ENCODE measurements at places on chromosomes 2 and 18.

GRCh38 chr2:72178551-72178950, 30.9 kb upstream of the CYP26B1 start:
- H3K27ac ChIP-seq: no peak overlapping the region
- peaks cover 7% of the 10 kb centered on the region for H3K36me3 ChIP-seq
- peaks cover 3% of the 10 kb centered on the region for H3K4me1 ChIP-seq
- no peaks in the 10 kb centered on the region for H3K27me3 ChIP-seq
- DNase-seq: no peak

GRCh38 chr18:26652501-26652900, 104.1 kb upstream of the KCTD1 start:
- H3K4me1 ChIP-seq: peaks cover under 1% of the 10 kb centered on the region
- H3K27me3 ChIP-seq: peaks cover 39% of the 10 kb centered on the region
- DNase-seq: no peak
- no peak overlapping the region for H3K27ac ChIP-seq
- no peak overlapping the region for H3K4me3 ChIP-seq

DNA sequence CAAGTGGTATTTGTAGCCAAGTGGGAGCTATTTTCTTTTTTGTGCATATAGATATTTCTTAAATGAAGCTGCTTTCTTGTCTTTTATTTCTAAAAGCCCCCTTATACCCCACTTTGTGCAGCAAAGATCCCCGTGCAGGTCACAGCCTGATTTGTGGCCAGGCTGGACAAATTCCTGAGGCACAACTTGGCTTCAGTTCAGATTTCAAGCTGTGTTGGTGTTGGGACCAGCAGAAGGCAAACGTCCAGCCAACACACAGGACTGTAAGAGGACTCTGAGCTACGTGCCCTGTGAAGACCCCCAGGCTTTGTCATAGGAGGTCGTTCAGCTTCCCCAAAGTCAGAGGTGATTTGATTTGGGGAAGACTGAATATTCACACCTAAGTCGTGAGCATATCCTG, 21.9 kb downstream of the FOSL2 start:
- no peaks in the 10 kb centered on the region for H3K27me3 ChIP-seq
- H3K27ac ChIP-seq: peak overlapping the region; percentile 49

DNA sequence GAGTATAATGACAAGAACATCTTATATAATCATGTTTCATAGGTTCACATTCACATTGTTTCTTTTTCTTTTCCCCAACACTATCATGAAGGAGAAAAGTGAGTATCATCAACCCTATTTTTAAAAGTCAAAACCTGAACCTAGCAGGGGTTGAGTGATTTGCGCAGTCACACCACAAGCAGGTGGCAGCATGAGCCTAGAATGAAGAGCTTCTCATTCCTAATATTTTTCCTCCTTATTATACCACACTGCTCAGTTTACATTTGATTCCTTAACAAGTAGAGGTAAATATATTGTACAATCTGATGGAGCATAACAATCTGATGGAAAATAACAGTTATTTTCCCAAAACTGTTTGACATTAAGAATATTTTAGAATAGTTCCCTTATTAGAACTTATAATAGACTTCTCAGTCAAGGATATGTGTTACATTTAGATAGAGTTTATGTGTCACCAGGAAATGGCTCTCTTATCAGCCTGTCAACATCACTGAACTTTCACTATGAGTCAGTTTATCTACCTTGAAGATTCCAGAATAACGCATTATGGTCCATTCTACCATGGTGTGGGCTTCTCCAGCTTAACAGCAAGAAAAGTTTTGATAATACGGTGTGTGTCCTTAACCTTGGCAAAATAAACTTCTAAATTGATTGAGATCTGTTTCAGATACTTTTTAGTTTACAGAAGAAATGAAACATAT, 119.5 kb downstream of the NEB start:
- DNase-seq: no peak
- no peak overlapping the region for H3K27ac ChIP-seq
- no peaks in the 10 kb centered on the region for H3K36me3 ChIP-seq
- no peaks in the 10 kb centered on the region for H3K27me3 ChIP-seq
- no peak overlapping the region for H3K4me3 ChIP-seq

- H3K4me3 ChIP-seq: no peak overlapping the region
- no peak for DNase-seq
- H3K27me3 ChIP-seq: no peaks in the 10 kb centered on the region
- H3K36me3 ChIP-seq: no peaks in the 10 kb centered on the region
- no peaks in the 10 kb centered on the region for H3K4me1 ChIP-seq
- H3K27ac ChIP-seq: no peak overlapping the region
These were observed 258.5 kb downstream of the KCNS3 start for GRCh38 chr2:18136881-18137475.

DNA sequence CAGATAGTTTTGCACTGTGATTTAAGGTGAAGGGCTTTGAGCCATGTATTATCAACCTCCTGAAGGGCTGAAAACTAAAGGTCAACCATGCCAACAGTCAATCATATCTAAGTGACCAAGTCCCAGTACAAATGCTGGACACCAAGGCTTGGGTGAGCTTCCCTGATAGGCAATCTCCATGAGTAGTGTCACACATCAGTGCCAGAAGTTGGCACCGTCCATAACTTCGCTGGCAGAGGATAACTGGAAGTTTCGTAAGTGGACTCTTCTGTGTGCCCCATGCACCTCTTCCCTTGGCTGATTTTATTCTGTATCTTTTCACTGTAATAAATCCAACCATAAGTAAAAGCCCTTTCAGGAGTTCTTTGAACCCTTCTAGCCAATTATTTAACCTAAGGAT, 13.2 kb downstream of the REV1 start:
- no peak for DNase-seq
- H3K27ac ChIP-seq: no peak overlapping the region
- no peaks in the 10 kb centered on the region for H3K27me3 ChIP-seq
- H3K4me1 ChIP-seq: peaks cover 51% of the 10 kb centered on the region
- no peak overlapping the region for H3K4me3 ChIP-seq

DNA sequence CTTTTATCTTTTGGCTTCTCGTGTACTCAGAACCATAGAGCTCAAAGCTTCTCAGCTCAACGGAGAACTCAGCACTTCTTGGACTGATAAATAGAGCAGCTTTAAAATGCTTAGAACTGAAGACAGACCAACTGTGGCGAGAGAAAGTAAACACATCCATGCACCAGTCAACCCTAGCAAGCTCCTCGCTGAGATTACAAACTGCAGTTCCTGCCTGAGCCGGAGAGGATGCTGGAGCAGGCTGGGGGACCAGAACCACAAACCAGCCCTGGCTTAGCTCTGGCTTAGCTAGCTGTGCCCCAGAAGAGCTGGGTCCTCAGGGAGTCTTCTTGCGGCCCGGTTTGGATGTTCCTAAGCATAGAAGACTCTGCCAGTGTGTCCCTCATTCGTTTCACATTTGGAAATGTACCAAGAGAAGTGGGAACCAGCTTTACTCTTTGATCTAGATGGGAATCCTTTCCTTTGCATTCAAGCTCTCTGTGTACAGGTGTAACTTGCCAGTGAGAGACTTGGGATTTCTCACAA, 5.6 kb downstream of the PAX8 start:
- H3K4me3 ChIP-seq: no peak overlapping the region
- H3K27ac ChIP-seq: no peak overlapping the region
- H3K36me3 ChIP-seq: no peaks in the 10 kb centered on the region

DNA sequence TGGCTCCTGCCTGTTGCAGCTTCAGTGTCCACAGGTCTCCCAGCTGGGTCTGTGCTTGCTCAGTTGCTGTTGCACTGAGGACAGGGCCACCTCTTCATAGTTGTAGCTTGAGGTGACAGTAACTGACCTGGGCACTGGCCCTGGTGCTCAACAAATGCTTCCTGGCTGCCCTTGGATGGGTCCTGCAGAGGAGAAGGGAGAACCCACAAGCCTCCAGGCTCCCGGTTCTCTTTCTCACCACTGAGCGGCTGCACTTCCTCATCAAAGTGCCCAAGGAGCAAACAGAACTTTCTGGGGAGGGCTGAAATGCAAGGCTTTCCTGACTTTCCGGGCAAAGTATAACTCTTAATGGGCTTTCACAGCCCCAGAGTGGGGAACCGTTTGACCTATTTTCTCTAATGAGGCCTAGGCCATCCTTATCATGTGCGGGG, 38.7 kb downstream of the LCT start:
- no peaks in the 10 kb centered on the region for H3K36me3 ChIP-seq
- H3K27me3 ChIP-seq: no peaks in the 10 kb centered on the region
- DNase-seq: no peak
- H3K4me3 ChIP-seq: no peak overlapping the region
